ENCODE measurements at places on chromosomes 7 and 10.

DNA sequence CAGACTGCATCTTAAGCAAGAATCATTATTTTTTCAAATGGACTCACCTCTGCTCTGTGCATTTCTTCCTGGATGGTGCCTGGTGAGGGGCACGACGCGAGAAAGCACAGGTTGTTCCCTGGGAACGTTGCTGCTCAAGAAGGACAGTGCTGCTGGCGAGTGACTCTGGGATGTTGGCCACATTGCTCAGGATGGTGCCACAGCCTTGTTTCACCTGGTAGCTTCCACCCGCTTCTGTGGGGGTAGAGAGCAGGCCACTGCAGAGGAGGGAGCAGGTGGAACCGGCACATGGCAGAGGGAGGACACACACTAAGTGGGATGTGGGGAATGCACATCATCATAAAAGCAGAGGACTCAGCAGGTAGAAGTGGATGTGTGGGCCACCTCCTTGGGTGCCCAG lies 444.7 kb downstream of the TCERG1L start:
- DNase-seq = no peak

GRCh38 chr10:123323884-123324283 lies 169.7 kb downstream of the BUB3 start:
- DNase-seq = no peak

DNA sequence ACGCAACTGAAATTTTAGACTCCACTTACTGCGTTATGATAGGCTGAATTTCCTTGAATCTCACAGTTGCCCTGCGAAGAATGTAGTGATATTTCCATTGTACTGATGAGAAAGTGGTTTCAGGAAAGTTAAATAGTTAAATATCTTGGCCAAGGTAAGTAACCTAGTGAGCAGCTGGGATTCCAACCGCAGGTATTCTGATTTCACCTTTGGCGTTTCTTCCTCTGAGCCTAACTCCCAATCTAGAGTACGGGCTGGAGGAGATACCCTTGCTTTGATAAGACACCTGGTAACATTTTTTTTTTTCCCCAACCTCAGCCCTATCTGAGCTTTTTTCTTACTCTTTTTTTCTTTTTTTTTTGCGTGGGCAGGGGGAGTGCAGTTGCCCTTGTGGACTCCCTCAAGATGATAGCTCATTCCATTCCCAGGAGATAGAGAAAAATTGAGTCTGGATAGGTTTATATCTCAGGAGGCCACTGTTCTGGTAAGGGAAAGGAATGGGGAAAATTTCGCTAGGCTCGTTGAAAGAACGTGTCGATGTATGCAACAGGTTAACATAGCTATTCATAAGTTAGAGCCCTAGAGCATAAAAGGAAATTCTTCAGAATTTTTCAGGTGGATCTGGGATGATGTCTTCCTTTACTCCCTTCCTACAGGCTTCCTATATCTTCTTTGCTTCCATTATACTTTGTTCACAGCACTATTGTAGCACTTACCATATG lies 3.1 kb upstream of the TAS2R38 start:
- DNase-seq = no peak

DNA sequence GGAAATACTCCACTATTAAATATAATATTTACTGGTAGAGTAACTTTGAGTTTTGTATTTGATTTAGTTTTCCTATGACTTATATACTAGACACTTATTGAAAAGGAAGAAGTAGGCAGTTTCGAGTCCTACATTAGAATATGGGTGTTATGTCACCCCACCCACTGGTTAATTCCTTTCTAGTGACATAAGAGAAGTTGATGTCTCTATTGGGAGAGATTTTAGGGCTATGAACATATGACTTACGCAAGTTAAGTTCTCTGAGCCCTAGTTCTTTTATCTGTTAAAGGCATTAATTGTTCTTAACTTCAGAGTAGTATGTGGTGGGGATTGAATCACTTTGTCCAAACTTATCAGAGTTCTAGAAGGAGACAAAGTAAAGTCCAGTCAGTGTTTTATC lies 30.5 kb downstream of the CPED1 start:
- DNase-seq = no peak

DNA sequence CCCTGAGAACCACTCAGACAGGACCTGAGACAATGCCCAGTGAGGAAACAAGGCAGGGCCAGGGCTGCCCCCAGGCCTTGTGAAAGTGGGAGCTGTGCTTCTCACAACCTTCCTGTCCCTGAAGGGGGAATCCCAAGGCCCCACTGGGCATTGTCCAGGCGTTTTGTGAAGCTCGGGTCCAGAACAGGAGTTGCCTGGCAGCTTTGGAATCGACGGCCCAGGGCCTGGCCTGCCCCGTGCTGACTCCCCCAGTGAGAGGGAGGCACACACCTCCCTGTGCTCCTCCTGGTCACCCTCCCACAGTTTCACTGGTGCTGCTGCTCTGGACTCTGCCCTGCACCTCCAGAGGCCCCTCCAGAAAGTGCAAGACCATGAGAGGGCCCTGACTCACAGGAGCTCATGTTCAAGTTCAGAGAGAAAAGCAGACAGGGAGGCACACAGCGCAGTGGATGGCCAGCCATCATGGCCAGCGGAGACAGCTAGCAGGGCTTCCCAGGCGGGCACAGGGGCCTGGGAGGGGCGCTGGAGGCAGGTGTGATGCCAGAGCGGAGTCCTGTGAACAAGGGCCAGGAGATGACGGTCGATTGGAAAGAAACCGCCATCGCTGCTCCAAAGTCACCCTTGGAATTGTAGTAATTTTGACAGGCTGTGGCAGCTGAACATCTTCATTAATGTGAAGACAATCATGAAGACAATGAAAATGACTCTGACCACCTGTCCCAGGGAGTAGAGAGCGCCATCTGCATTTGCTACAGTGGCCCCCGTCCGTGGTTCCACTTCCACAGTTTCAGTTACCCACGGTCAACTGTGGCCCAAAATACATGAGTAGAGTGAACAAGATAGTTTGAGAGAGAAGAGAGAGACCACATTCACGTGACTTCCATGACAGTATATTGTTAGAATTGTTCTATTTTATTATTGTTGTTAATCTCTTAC lies 103.7 kb downstream of the MKI67 start:
- no peak for DNase-seq

GRCh38 chr7:116218051-116218645 lies 7.8 kb downstream of the TES start:
- DNase-seq = no peak

Data from NCI-H187 (cell line).